Calu3 (cell line): ENCODE measurements at places on chromosomes 1 and 21. TPM values are rescaled to one million over a fixed set of nuclear protein-coding genes. Genes with fewer than 3 reads are reported as not detected.

The LEMD1 gene
- total RNA-seq = 15.3 and 17.2 TPM in 2 replicates

DNA sequence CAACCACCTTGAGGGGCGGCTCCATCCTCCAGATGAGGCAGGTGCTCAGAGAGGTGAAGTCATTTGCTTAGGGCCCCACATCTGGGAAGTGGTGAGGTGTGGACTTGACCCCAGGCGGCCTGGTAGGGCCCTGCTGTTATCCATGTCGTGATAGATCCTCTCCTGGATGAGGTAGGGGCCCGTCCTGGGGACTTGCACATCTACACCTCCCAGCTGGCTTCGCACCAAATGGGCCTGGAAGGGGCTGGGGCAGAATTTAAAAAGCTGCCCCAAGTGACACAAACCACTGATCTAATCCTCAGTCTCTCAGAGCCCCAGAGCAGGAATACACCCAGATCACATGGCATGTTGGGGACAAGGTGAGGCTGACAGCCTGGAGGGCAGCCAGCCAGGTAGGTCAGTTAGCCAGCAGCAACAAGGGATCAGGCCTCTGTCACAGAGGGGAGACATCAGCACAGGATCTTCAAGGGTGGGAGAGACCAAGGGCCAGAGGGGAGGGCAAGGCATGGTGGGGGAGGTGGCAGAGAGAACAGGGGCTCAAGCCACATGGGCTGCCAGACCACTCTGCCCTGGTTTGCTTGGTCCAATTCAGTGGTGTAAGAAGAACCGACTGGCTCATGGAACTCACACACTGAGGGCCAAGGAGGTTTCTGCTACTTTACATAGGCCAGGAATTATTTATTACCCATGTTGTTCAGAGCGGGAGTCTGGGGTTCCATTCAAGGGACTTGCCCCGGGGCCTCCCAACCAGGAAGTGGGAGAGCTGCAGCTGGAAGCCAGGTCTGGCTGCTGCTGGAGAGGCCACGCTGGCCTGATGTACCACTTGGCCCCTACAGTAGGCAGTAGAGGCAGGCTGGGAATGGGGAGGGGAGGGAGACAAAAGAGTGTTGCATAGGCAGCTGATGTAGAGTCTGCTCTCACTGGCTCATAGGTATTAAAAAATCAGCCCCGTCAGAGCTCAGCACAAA lies 12.1 kb downstream of the LRP8 start:
- peak; percentile 39 for DNase-seq

DNA sequence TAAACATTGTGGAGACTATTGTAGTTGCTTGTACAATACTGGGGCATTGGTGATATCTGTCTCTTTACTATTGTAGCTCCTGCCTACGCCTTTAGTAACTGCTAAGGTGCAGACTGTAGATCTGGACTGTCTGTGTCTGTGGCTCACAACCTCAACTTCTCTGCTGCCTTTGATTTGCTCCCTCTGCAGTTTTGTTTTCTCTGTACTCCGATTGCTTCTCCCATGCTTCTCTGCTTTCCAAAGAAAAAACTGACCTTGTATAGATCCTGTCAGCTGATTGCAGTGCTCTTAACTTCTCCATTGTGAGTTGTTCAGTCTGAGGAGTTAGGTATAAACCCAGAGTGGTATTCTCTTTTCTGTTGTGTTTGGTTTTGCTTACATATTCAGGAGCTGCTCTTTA lies 15.3 kb downstream of the MAGI3 start:
- no peak for DNase-seq

- no peak for DNase-seq
Observed at GRCh38 chr1:105664495-105664894, 1392.0 kb upstream of the PRMT6 start.

DNA sequence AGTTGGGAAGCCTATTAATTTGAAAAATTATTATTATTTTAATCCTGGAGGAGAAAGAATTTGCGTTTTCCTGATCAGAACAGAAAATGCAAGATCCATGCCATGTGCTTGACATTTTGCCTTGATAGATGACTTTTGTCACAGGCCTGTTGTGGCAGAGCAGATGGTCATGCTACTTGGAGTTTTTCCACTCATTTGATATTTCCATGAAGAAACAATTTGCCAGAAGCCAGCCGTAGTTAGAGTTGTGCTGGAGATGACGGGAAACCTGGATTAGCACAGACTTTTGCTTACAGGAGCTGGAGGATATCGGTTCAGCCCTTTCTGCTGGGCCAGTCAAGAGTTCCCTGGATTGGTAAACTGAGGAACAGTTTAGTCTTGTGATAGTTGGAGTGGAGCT lies 3.2 kb downstream of the RCAN3 start:
- DNase-seq = no peak

The LDLRAD1 gene
- total RNA-seq = 0.24 TPM in 1 of 2 replicates, not detected in the other

The SLC22A15 gene
- 3.9 and 5.0 TPM in 2 replicates for total RNA-seq

The SLC9C2 gene
- not detected in 2 replicates for total RNA-seq

DNA sequence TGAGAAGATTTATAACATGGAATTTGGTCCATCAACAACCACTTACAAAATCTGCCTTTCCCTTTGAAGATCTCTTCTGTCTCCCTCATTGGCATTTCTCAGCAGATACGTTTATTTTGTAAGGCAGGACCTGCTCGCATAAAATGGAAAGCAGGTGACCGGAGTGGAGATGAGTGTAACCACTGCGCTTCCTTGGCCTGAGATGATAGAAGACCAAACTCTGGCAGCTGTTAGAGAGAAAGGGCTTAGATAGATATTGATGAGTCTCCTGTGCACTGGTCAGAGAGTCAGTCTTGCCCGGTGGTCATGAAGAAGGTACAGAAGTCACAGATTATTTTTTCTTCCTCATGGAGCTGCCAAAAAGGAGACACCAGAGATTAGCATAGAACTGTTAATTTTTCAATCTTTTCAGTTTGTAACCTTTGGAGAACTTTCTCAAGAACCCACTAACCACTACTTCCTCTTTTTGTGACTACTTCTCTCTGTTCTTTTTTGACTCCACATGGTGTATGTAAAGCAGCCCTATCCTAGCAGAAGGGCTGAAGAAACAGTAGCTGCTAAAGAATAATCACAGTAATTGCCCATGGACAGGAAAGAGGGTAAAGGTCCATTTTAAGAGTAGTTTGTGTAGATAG lies 47.6 kb downstream of the FCRL3 start:
- no peak for DNase-seq

DNA sequence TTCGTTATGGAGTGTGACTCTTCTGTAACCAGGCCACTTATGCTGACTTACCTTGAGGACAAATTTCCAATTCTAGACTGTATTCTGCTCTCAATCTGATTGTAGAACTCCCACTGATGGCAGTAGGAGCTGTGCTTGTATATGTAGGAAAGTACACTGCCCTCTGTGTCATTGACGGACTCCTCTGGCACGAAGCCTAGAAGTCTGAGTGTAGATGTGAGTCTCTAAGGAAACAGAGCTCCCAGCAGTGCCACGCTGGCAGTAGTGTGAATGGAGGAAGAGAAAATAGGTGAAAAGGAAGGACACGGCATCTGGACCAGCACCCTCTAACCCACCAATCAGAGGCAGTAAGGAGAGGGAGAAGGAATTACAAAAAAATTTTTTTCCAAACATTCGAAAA lies 130.4 kb upstream of the ADGRL2 start:
- peak; percentile 76 for DNase-seq

The RPE65 gene
- total RNA-seq = not detected in 2 replicates

DNA sequence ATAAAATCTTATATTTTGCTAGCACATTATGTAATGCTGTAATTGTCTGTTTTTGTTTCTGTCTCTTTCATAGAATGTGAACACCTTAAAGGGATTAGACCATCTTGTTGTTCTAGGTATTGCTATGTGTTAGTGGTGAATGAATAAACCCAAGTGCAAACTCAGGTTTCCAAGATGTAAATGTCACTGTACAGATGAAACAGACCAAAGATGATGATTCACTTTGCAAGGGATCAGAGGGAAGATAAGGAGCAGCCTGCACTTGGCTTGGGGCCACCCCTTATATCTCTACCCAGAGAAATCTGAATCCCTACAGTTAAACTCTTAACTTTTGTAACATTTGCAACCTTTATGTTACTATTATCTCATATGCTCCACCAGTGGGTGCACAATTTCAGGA lies 25.4 kb downstream of the UROD start:
- no peak for DNase-seq

DNA sequence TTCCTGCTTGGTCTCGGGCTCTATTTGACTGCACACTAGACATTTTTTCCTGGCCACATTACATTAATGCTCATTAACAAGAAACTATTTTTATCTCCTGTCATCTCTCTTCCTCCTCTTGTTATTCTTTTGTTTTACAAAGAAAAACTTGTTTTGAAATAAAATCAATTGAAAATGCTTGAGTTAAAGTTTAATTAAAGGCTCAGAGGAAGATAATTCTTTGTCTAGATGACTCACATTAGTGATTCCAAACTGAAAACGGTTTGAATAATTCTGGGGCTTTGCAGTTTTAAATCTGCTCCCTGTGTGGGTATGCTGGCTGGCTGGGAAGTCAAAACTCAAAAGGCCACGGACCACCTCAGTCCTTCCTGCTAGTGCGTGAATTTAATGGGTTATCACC lies 29.6 kb downstream of the RGS5 start:
- no peak for DNase-seq

DNA sequence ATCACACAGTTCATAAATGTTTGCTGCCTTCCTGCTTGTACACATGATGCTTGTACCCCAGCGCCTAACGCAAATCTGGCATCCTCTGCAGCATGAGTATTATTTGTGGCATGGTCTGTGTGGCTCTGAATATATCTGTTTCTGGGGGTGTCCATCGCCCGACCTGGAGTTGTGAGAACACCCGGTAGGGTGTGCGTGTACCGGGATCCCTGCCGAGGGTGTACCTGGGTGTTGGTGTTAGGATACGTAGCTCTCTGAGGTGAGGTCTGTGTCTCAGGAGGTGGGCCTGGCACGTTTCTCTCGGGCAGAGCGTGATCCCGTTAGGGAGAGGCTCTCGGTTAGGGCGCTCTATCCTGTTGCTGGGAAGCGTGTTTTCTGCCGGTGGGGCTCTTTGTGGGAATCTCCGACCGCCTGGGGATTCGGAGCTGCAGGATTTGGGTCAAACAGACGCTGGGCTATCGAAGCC lies 10.4 kb upstream of the CDC20 start:
- peak; percentile 57 for DNase-seq

GRCh38 chr1:116841569-116842344 lies 68.0 kb upstream of the PTGFRN start:
- DNase-seq = no peak

- no peak for DNase-seq
Observed at GRCh38 chr1:203544485-203544884, 50.5 kb downstream of the OPTC start.

- no peak for DNase-seq
Observed at GRCh38 chr1:51729824-51730301, 113.0 kb downstream of the OSBPL9 start.

The RCOR3 gene
- 48.0 and 54.1 TPM in 2 replicates for total RNA-seq

The BLACAT1 gene
- 14.2 TPM in 2 replicates for total RNA-seq

- no peak for DNase-seq
Observed at GRCh38 chr21:36513430-36513829, 33.5 kb upstream of the CLDN14 start.

- no peak for DNase-seq
Observed at GRCh38 chr1:200732438-200732837, 6.3 kb upstream of the CAMSAP2 start.

GRCh38 chr1:227934476-227935313 lies 13.0 kb downstream of the WNT9A start:
- DNase-seq = no peak

DNA sequence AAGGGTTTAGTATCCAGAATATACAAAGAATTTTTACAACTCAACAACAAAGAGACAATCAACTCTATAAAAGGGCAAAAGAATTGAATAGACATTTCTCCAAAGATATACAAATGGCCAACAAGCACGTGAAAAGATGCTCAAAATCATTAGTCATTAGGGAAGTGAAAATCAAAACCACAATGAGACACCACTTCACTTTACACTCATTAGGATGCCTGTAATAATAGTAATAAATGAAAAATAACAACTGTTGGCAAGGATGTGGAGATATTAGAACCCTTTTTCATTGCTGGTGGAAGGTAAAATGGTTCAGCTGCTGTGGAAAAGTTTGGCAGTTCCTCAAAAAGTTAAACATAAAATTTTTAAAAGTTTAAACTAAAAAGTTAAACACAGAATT lies 7.0 kb upstream of the ABCD3 start:
- no peak for DNase-seq

The PLXNA2 gene
- total RNA-seq = 16.2 and 21.9 TPM in 2 replicates

DNA sequence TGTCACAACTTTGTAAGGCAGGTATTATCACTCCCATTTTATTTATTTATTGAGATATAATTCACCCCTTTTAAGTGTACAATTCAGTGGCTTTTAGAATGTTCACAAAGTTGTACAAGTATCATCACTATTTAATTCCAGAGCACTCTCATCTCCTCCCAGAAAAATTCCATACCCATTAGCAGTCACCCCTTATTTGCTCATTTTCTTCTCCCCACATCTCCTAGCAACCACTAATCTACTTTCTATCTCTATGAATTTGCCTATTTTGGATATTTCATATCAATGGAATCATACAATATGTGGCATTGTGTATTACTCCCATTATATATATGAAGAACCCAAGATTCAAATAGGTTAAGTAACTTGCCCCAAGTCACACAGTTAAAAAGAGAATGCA lies 7.0 kb downstream of the DSTYK start:
- no peak for DNase-seq

GRCh38 chr1:29925058-29925457 lies 688.7 kb downstream of the PTPRU start:
- no peak for DNase-seq

GRCh38 chr1:20152599-20152930 lies 13.4 kb downstream of the PLA2G2F start:
- DNase-seq = no peak

GRCh38 chr1:111842411-111842810 lies 86.7 kb downstream of the DDX20 start:
- no peak for DNase-seq

- no peak for DNase-seq
Observed at GRCh38 chr1:228346731-228347130, 59.9 kb downstream of the TRIM11 start.

- DNase-seq = no peak
Observed at GRCh38 chr1:152926091-152926490, 17.7 kb downstream of the IVL start.

- DNase-seq = no peak
Observed at GRCh38 chr1:157040802-157041201, 4.7 kb downstream of the ARHGEF11 start.

- DNase-seq = no peak
Observed at GRCh38 chr1:35838693-35839245, 31.0 kb downstream of the AGO4 start.

DNA sequence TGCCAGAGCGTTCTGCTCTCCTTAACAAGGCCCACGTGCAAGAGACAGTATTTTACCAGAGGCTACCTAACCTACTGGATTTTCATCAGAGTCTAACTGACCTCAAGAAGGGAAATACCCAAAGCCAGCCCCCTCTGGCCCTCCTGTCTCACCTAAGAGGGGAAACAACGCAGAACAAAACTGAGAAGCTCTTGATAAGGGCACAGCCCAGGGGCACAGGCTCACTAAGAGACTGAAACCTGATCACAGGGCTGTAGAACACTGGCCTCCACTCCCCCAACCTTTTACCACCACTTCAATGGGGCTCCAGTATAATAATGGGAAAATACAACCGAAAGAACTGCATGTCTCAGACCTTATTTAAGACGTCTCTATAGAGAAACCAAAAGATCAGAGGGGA lies 449.5 kb upstream of the CAMK1G start:
- DNase-seq = no peak
